Activated CD8-positive, alpha-beta T cell treated with anti-CD3 and anti-CD28 coated beads, Interleukin-2, amount 10 ng/mL, durations not matched to agents 7 days and 5 days (primary cell): ENCODE measurements at places on chromosomes 13 and 19.

GRCh38 chr19:55080121-55080967, 4.7 kb downstream of the EPS8L1 start:
- DNase-seq, result peak; percentile 90

GRCh38 chr13:114074671-114075315, 57.6 kb downstream of the RASA3 start:
- no peak for DNase-seq

- DNase-seq, result no peak
Measured at GRCh38 chr19:51172223-51172622, 30.1 kb downstream of the SIGLEC7 start.

- DNase-seq, result peak; percentile 69
Measured at GRCh38 chr13:99275093-99275469, 16.9 kb upstream of the GPR18 start.

GRCh38 chr13:79997244-79997643, 343.7 kb downstream of the SPRY2 start:
- no peak for DNase-seq

DNA sequence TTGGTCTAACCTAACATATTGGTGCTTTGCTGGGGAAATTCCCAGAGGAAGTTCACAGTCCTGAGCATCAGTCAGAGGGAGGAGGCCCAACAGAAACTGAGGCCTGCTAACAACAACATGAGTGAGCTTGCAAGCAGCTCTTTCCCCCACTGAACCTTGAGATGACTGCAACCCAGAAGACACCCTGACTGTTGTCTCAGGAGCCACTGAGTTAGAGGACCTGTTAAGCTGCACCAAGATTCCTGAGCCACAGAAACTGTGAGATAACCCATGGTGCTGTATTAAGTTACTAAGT, 193.2 kb upstream of the UBL3 start:
- no peak for DNase-seq

GRCh38 chr13:104632736-104633135, 1566.5 kb upstream of the SLC10A2 start:
- DNase-seq, result no peak
